ENCODE measurements at places on chromosomes 12 and 14. TPM values are rescaled to one million over a fixed set of nuclear protein-coding genes. Genes with fewer than 3 reads are reported as not detected.

DPPA3 gene
- not detected for total RNA-seq

NGB gene
- total RNA-seq = not detected

NYNRIN gene
- total RNA-seq = 0.05 TPM

KLRC3 gene
- total RNA-seq = 2.8 TPM

ADAM21 gene
- 0.29 TPM for total RNA-seq

LTBR gene
- total RNA-seq = 1.6 TPM

All from activated CD8-positive, alpha-beta T cell treated with anti-CD3 and anti-CD28 coated beads for 36 hours (primary cell).